ENCODE measurements at places on chromosomes 13 and 19.

- no peak for DNase-seq
These were observed 1120.7 kb downstream of the DIAPH3 start for GRCh38 chr13:59043016-59043415.

DNA sequence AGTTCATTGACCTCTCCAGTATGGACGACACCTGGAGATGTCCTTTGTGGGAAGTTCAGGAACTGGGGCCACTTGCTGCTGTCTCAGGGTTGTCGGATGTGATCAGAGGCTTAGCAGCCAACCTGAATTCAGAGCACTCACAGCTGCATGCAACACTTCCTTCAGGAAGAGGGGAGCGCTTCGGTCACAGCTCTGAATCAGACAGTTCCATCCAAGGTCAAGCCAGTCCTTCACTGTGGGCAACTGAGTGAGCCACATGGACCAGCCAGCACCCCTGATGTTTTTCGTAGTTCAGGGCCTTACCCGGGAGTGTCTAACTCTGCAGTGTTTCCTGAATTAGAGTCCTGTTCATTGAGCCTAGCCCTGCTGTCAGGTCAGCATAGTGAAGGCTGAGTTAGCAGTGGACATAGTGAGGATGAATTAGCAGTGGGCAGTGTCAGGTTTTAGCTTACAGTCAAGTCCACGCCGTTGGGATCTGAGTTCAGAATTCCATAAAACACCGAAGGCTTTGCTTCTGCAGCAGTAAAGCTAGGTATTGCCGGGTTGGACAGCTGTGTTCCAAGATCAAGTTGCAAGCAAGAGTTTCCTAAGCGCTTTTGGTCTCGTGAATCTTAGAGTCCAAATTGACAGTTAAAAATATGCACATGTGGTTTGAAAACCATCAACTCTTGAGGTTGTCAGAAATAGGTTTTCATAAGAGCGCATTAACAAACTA lies 5.1 kb downstream of the ZNF555 start:
- DNase-seq = no peak

- peak; percentile 68 for DNase-seq
These were observed 31.3 kb upstream of the ASF1B start for GRCh38 chr19:14167576-14168138.

DNA sequence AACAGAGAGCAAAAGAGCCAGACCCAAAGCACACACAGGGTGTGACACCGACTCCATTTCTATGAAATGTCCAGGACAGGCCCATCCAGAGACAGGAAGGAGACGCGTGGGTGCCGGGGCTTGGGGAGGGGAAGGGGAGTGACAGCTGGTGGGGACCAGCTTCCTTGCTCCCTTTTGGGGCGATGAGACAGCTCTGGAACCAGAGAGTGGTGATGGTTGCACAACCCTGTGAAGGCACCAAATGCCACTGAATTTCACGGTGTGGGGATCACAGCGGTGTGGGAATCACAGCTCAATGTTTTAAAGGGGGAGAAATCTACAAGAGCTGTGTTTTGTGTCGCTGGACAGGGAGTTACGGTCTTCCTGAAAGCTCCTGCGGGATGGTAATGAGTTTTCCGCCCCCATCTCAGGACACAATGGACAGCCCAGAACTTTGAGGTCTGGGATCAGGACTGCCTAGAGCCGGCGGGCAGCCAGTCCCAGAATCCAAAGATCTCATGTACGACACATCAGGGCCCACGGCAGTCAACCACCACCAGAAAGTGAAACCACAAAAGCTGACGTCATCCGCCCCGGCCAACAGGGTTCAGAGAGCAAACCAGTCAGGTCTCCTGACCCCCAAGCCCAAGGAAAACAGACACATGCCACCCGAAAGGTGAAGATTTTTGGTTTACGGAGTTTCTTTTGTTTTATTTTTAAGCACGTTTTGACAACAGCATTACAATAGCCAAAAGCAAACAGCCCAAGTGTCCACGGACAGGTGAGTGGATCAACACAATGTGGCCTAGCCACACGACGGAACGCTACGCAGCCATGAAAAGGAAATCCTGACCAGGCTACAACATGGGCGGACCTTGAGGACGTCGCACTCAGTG lies 7.3 kb downstream of the SGTA start:
- peak; percentile 78 for DNase-seq

DNA sequence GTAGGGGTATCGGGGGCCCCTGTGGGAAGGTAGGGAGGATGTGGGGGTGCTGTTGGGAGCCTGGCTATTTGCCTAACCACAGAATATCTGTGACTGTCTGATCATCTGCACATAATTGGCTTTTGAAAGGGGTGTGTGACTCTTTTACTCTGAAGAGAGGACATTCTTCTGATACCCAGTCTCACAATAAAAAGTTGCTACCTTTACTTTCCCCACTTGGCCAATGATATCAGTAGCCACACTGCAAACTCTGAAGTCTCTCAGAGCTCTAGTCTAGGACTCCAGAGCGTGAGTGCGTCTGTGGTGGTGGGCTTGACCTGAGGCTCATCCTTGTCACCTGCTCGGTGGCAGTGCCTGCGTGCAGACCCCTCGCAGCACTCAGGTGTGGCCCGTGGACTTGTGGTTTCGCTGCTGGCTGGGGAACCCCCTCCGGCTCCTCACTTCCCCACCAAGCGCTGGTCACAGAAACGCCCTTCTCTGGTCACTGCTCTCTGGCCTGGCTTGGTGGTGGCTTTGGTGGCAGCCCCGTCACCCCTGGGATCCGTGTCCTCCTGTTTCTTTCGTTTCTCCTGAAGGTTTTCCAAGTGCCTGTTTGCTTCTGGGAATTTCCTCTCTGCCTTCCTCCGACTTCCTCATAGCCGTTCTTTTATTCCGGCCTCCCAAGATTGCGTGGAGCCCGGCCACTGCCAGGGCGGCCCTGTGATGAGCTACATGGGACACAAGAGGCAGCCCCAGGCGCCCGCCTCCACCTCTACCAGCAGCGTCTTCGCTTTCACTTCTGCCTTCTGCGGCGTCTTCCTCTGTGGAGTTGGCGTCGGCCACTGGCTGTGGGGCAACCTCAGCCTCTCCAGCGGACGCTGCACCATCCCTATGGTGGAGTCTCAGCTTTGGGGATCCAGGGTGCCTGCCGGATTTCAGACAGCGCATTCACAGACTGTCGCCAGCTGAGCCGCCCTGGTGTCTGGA lies 78.0 kb downstream of the ATP11A start:
- no peak for DNase-seq

DNA sequence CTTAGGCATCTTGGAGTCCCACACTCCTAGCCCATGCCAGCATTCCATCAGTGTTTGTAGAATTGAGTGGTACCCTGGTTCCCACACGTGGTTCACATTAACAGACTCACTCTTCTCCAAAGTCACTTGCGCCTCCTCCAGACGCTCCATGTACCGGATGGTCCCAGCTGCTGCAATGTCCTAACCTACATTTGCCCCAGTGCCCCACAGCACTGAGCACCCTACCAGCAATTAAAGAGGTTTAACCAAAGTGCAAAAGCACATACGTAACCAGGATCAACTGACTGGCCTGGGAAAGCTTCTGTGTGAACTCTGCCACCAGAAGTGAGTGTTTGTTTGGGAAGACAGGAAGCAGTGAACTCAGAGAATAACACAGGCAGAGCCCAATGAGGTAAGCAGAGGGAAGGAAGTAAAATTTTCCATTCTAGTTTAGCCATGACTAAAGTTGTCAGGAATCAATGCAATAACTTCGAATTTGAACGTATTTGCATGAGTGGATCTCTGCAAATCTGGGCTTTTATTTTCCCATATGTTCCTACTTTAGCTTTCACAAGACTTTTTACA lies 7.3 kb upstream of the MEDAG start:
- DNase-seq = no peak

DNA sequence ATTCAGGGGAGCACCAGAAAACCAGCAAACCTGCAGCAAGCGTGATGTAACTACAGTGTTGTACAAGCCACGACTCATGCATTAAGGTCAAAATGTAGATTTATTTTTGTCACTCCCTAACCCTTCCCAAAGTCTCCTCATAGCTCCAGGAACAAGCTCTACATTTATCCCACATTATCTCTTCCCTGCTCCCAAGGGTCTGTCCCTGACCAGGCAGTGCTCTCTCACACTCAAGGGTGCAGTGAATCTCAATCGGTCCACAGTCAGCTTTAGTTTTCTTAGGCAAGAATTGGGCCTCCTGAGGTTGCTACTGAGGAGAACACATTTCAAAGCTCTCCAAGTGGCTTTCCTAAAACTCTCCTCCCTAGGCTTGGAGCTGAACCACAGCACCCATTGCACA lies 219.4 kb downstream of the NHLRC3 start:
- no peak for DNase-seq

DNA sequence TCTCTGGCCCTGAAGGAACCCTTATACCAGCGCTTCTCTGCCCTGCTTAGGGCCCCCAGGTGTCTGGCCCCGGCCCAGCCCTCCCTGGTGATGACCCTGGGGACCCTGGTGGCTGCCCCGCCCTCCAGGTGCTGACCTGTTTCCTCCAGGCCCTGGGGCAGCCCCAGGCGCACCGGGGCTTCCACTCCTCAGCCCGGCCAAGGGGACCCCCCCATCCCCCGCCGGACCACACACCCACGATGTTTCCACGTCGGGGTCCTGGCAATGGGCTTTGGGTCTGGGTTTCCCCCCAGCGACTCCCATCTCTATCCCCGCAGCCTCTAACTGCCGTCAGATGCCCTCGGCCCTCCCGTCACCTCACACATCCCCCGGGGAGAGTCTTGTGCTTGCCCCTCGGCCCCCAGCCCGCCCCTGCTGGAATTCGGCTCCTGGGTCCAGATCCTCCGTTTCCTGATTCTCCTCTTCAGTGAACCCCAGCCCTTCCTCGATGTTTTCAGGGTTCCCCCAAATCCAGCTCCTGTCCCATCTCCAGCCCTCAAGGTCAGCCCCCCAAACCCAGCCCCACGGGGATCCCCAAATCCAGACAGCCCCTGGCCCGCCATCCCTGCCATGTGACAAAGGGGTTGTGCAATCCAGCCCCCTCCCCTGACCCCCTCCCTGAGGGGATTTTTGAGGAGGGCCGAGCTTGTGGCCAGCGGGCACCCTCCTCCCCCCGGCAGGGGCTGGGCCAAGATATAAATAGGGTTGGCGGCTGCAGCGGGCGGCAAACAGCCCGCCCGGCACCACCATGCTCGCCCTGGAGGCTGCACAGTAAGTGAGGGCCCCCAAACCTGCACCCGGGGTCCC lies at the start of gene SPIB:
Gene SPIB (plus strand): TSS at position 763 of the 846 bp plus-strand sequence. CDS start 25 bp downstream, at position 788.
- no peak for DNase-seq

DNA sequence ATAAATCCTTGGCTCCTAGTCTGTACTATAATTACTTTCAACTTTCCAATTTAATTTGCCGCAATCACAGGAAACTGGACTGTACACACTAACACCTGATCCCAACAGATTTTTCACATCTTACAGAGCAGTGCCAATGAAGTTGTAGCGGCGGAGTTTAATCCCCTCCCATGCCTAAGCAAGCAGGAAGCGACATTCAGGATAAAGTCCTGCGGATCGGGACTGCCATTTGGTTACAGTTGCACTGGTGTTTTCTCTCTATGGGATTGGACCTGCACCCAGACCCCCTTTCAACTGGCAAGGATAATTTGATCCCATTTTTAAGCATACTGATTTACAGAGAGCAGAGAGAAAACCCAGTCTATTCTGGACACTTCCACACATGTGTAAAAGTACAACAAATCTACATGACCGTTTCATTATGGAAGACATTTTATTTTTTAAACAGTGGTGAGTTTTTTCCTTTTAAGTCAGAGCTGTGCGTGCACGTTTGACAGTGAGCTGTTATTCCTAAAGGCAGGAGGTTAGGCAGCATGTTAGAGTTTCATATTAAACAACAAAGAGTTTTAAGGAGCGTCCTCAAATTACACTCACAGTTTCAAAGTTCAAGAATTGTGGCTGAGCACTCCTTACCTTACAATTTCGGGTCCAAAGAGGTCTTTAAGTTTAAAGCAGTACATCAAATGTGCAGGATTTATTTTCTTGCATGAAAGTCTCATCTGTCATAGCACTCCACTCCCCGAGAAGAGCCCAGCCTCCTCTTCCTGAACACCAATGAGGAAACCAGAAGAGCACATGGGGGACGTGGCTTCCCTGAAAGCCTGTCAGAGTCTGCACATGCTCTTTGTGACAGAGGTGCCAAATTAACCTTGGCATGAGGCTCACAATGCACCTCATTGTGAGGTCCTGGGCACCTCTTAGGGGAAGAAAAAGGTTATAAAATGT lies 141.6 kb upstream of the RFC3 start:
- DNase-seq = peak; percentile 4

DNA sequence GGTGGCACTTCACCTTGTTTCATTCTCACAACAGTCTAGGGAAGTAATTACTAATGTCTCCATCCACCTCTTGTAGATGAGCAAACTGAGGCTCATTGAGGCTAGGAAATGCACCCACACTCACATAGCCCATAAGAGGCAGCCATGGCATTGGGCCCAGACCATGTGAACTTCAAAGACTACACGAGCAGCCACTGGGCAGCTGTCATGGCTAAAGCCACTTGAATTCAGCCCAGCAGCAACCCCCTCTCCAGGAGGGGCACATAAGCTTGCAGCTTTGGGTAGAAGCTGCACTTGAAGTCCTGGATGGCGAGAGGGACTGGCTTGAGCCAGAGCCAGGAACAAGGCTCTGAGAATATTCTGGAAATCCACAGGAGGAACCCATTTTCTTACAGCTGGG lies 13.4 kb downstream of the ALOX5AP start:
- no peak for DNase-seq

- DNase-seq = no peak
These were observed 14.7 kb downstream of the CCDC169 start for GRCh38 chr13:36282821-36283432.

GRCh38 chr13:22121146-22121739 lies 450.4 kb downstream of the FGF9 start:
- no peak for DNase-seq

DNA sequence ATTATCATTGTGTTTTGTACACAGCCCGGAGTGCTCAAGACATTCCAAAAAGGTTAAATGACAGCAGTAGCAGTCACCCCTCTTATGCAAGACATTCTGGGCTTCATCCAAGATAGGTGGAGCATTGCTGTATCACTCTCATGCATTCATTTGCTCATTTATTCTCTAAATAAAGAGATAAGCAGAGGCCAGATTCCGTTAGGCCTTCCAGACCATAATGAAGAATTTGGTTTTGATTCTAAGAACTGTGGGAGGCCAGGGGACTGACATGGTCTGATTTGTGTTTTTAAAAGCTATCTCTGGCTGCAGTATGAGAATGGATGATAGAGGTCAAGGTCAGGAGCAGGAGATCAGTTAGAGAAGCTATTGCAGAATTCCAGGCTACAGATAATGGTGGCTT lies 145.8 kb downstream of the KCNRG start:
- no peak for DNase-seq

DNA sequence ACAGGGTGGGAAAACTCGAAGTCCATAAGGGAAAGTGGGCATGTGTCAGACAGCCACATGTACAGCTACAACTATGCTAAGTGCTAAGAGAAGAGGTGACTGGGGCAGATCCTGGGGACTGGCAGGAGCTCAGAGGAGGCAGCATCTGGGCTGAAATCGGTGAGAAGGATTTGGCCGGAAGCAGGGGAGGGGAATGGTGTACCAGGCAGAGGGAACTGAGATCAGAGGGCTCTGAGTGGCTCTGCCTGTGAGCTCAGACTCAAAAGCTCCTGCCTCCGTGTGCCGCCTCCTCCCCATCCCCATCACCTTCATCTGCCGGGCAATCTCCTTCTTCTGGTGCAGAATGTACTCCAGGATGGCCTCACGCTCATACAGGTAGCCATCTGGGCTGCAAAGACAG lies 21.8 kb downstream of the NOSIP start:
- DNase-seq = peak; percentile 70
